ENCODE measurements at places on chromosomes 1 and 21.

DNA sequence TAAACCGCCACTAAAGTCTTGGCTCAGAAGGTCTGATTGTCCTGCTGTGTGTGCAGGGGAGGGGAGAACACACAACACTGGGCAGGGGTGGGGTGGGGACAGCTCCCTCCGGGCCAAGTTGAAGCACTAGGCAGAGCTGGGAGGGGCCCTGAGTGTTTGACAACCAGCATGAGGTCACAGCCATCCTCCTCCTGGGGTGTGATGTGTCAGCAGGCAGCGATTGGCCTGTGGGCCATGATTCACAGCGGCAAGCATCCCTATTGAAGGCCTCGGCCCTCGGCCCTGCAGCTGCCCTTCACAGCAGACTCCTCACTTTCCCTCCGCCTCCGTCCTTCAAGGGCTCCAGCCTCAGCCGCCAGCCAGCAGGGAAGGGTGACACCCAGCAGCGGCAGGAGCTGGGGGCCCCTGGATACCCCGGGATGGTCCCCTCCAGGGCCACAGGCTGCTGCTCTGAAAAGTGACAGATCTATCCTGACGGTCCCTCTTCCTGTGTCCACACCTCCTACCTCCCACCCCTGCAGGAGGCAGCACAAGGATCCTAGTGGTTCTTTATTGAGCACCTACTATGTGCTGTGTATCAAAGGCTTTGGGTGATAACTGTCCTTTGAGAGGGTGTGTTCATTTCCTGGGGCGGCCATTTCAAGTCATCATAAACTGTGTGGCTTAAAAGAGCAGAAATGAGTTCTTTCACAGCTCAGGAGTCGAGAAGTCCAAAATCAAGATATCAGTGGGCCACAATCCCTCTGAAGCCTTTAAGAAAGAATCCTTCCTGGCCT, 66.0 kb upstream of the SLC25A33 start:
- DNase-seq = no peak

GRCh38 chr1:115258302-115258866, 79.7 kb downstream of the NGF start:
- no peak for DNase-seq

GRCh38 chr1:196650403-196650802, 1.4 kb upstream of the CFH start:
- no peak for DNase-seq

DNA sequence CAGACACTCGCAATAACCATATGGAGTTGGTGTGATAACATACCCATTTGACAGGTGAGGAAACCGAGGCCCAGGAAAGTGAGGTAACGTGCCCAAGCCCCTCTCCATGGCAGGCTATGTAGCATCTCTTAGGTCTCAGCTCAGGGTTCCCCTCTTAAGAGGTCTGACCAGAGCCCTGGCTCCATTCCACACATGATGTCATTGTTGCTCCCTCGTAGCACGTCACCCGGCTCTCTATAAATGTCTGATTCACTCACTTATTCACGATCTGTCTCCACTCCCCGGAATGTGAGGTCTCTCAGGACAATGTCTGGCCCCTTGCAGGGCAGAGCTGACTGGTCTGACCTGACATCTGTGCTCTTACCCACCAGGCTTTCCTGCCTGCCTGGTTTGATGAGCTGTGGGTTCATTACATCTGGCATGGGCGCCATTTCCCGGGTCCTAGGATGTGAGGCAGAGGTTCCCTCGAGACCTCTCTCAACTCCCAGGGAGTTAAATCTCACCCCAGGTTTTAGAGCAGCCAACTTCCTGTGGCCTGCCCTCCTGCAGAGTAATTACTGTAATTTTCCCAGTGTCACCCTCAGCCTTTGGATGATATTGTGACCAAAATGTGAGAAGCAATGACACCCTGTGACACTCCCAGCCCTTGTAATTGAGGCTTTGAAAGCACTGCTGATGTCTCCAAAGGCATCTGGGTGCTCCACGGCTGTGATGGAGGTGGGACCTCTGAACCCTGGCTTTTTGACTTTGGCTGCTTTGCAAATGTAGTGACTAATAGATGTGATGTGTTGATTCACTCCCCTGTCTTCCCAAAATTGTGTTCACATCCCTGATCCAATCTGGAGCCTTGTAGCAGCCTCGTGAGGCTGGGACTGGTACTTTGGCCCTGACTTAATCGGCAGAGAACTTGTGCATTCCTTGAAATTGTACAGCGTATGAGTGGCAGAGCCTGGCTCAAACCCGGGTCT, 10.6 kb downstream of the ACTL8 start:
- no peak for DNase-seq

DNA sequence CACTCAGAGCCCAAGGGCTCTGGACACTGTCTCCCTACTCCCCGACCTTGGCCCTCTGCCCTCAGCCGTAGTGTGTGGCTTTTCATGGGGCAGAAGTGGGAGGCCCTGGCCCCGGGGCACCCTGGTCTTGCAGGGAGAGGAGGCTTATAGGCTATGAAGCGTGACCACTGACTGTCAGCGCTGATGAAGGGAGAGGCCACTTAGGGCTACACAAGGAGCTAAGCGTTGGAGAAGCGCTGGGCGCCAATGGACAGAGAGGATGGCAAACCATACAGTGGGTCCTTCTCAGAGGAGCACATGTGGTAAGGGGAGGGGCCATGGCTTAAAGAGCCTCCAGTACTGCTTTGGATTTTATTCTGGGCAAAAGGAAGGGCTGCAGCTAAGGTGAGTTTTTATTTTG, 7.9 kb downstream of the CRABP2 start:
- DNase-seq = no peak

DNA sequence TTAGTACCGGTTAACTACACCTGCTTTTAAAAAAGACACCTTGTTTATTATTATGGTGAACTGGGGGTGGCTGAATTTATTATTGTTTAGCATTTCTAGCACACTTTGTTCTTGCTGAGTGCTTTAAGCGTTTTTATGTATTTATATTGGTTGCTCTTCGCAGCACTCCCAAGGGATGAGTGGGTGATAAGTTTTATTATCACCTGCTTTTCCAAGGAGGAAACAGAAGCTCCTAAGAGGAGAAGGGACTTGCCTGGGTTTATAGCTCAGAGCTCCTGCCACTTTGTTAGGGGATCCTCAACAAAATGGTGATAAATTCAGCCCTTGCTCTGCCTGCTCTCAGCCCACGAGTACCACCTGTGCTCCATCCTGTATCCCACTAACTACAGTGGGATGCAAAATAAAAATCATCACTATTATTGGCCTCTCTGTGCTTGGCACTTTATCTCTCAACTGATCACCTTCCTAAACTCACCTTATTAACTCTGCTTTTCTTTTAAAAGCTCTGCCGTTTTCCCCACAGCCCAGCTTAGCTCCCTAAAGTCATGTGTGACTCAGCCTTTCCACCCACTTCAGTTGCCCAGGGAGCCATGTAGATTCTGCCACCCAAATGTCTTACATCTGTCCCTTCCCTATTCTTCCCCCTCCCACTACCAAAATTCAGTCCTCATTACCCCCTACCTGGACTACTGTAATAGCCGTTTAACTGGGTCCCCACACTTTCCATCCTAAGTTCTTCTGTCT, 44.5 kb downstream of the BCL9 start:
- DNase-seq = no peak

GRCh38 chr1:44310006-44310405, 45.1 kb downstream of the ERI3 start:
- no peak for DNase-seq

GRCh38 chr1:59691261-59691660, 123.5 kb upstream of the HOOK1 start:
- no peak for DNase-seq

GRCh38 chr1:29342351-29342750, 106.0 kb downstream of the PTPRU start:
- no peak for DNase-seq

DNA sequence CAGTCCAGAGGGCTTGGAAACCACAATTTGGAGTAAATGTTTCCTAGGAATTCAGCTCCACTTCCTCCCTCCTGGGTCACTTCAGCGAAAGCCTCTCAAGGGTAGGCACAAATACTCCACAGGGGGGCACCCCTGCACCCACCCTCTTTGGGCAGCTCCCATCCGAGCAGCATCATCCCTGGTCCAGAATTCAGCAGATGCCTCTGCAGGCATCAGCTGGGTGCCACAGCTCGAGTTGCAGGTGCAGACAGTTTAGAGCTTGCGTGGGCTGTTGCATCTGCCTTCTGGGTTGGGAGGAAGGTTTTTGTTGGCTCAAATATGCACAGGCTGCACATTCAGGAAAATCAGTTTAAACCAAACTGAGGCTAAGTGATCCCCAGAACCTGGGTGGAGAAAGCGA, 25.0 kb downstream of the KANK4 start:
- DNase-seq = no peak

DNA sequence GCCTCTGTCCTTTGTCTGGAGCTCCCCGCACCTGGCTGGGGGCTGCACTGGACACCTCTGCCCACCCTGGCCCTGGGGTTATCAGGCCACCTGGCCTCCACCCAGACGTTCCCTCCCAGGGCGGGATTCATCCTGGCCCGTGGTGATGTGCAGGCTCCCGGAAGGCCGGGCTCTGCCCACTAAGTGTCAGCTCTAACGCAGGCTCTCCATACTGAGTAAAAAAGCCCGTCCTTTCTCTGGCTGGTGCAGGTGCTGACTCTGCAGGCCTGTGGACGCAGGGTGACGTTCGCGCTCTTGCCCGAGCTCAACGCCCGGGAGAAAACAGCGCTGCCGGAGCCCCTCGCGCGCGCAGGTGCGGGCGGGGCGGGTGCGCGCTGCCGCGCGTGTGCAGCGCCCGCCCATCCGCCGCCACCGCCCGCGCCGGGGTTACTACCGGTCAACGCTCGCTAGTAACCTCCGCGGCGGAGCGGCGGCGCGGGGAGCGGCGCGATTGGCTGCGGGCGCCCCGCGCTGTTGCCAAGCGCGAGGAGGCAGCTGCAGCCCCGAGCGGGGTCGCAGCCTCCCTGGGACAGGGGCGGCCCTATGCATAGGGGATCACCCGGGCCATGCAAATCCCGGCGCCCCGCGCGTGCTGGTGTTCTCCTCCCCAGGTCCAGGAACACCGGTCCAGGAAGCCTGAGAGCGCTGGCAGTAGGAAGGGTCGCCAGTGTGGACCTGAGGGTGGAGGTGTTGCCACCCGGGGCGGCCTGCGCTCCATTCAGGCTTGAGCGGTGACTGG, 15.7 kb downstream of the ABCG1 start:
- DNase-seq = peak; percentile 80

GRCh38 chr1:193437785-193438184, 251.4 kb upstream of the B3GALT2 start:
- no peak for DNase-seq

DNA sequence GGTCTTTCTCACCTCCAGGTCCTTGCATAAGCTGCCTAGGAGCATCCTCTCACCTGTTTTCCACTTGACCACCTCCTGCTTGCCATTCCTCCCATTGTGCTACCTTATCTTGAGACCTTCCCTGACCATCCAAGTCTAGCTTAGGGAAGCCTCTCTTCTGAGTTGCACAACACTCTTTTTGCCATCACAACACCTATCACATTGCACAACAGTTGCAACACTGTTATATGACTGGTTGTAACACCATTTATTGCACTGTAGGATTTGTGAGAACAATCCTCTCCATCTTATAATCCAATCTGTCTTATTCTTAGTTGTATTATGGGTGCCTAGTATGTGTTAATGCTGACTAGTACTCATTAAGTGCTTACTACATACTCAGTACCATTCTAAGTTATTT, 488.7 kb downstream of the OMA1 start:
- DNase-seq = no peak

DNA sequence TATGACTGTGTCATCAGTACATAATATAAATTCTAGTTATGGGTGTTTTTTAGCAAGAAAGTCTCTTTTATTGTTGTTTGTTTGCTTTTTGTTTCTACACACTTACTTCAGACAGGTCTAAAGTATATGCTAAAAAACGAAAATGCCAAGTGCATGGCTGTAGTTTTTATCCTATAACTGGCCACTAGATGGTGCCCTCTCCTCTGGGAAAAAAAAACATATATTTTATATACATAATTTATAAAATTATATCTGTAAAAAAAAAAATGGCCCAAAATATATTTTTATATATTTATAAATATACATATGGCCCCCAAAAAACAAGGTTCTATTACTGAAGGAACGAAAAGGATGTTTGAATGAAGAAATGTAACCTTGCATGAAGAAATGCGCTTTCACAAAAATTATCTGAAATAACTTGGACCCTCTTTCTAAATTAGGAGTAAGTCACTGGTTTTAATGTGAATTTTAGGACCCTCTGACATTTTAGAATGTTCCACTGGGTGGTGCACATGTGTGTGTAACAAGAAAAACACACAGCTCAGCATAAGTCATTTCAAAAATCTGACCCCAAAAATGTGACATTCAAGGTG, 93.5 kb downstream of the TTLL7 start:
- no peak for DNase-seq

- DNase-seq = no peak
Measured at GRCh38 chr1:18111605-18112297, 4.2 kb downstream of the IGSF21 start.

DNA sequence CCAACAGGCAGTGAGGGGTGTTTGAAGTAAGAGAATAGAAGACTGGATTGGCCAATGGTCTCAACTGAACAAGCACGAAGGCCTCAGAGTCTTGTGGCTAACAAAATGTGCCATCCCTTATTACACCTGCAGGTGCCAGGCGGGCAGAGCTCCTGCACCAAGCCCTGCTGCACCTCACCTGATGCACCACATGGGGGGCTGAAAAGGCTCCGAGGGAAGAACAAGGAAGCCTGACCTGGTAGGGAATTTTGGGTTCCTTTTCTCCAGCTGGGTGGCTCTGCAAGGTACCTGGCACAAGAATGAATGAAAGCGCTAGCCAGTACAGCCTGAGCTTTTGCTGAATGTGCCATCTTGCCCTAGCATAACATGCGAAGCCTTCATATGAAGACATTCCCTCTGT, 9.7 kb downstream of the HSD3B1 start:
- DNase-seq = no peak

- DNase-seq = no peak
Measured at GRCh38 chr1:240282061-240282830, 190.6 kb downstream of the FMN2 start.

DNA sequence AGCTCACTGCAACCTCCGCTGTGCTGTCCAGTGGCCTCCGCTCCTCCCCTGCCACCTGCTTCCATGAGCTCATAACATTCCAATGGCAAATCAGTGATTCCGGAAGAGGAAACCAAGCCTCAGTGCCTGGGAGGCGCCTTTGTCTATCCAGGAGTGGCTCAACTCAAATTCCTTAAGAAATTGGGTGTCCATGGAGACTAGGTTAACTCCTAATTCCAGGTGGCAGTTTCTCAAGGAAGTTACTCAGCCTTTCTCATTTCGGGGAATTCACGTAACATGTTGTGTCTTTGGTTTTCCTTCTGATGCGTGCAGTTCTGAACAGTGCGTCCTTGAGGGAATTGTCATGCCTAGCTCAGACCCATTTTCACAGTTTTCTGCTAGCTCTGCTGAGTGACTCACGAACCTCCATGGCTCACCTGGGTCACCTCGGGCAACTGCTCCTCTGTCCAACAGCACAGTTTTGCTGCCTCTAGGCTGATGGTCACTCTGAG, 89.9 kb upstream of the DSCAM start:
- DNase-seq = no peak

- no peak for DNase-seq
Measured at GRCh38 chr1:172457479-172458130, 13.7 kb upstream of the PIGC start.

- DNase-seq = no peak
Measured at GRCh38 chr1:57986432-57986831, 560.1 kb downstream of the OMA1 start.
